ENCODE measurements at places on chromosomes 3 and 15.

DNA sequence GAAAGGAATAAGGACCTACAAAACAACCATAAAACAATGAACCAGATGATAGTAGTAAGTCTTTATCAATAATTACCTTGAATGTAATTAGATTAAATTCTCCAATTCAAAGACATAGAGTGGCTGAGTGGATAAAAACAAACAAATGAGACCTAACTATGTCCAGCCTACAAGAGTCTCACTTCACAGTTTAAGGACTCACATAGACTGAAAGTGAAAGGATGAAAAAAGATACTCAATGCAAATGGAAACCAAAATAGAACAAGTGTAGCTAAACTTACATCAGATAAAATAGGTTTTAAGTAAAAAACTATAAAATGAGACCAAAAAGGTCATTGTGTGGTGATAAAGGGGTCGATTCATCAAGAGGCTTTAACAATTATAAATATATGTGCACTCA is 21.9 kb upstream of the NR1I2 start:
- DNase-seq, result no peak

- no peak for DNase-seq
These were observed 36.6 kb downstream of the IFT122 start for GRCh38 chr3:129476586-129476985.

- DNase-seq, result no peak
These were observed 178.6 kb downstream of the ADAMTS9 start for GRCh38 chr3:64509206-64509605.

DNA sequence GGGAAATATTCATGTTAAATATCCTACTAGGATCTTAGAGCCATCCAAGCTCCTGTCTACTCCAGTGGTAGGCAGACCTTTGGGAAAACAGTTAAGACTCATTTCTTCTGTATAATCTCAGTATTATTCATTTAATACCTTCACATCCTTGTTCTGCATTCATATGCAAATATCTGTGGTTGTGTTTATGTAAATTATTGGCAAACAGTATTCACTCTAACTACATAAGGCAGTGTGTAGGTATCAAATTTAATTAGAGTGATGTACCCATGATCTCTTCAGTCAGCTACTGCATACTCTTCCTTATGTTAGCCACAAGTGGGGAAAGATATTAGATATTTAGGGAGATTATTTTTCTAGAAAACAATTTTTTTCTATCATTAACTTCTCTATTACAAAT is 200.8 kb upstream of the SLC2A2 start:
- no peak for DNase-seq

GRCh38 chr3:39260957-39261356 is 18.9 kb downstream of the CX3CR1 start:
- peak; percentile 49 for DNase-seq
